H9 (cell line): ENCODE measurements at places on chromosomes 1 and 21. TPM values are rescaled to one million over a fixed set of nuclear protein-coding genes. Genes with fewer than 3 reads are reported as not detected.

PTPN7 gene
- 0.22 and 0.72 TPM in 2 replicates for total RNA-seq

ZSWIM5 gene
- total RNA-seq: 3.4 and 3.5 TPM in 2 replicates

NBPF4 gene
- total RNA-seq: not detected in 2 replicates

MARCKSL1 gene
- 457 and 470 TPM in 2 replicates for total RNA-seq

PLXNA2 gene
- 0.57 and 0.64 TPM in 2 replicates for total RNA-seq

PEX11B gene
- 11.2 and 13.7 TPM in 2 replicates for total RNA-seq

SLC25A33 gene
- total RNA-seq: 8.8 and 9.4 TPM in 2 replicates

PLEKHG5 gene
- 20.7 and 22.3 TPM in 2 replicates for total RNA-seq

C1QC gene
- total RNA-seq: not detected in 2 replicates

- no peak for DNase-seq
Observed at GRCh38 chr1:234437423-234438171, 41.4 kb downstream of the TARBP1 start.

DNA sequence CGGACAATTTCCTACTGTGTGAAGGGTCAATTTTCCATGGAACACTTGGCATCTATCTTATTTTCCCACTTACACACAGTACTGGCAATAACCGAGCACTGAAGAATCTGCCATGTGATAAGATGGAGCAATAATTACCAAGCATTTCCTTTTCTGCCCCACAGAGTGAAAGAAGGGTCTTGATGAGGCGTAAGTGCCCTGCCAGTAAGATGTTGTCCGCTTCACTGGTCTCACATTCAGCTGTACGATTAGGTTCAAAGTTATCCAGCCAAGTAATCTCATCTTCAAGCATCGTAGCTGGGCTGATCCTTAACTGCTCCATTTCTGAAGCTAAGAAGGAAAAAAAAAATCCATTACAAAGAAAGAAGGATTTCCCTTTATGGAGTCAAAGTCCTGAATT lies 67.8 kb downstream of the PCSK9 start:
- no peak for DNase-seq

DNA sequence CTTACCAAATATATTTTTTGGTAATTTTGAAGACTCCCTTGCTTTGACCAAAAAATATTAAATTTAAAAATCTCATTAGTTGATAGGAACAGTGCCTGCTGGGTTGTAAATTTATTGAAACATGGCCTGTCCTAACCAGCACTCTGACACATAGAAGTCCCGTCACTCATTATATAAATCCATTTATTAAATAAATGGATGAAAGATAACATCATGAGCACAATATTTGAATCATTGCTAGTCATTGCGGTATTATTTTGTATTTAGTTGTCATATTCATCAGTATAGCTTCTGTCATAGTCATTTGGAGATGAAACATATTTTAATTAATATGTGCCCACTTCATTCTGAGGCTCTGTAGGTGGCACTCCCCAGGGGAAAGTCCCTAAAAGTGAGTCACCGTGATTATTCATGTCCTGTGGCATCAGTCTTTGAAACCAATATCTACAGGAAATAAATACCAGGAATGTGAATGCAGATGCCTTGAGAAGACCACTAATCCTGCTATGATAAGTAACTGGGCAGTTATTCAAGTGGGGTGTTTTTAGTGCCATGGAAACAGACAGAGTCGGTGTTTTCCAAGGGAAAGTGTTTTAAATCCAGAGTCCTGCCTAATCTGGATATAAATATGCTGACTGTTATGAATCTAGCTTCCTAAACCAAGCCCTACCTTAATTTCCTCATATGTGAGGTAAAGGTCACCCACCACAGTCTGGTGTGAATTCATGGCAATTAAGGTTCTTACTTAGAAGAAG lies 302.0 kb downstream of the DUSP10 start:
- no peak for DNase-seq

- DNase-seq: no peak
Observed at GRCh38 chr1:7589774-7590425, 181.2 kb upstream of the VAMP3 start.

- no peak for DNase-seq
Observed at GRCh38 chr1:184299406-184299790, 87.4 kb upstream of the C1orf21 start.

DNA sequence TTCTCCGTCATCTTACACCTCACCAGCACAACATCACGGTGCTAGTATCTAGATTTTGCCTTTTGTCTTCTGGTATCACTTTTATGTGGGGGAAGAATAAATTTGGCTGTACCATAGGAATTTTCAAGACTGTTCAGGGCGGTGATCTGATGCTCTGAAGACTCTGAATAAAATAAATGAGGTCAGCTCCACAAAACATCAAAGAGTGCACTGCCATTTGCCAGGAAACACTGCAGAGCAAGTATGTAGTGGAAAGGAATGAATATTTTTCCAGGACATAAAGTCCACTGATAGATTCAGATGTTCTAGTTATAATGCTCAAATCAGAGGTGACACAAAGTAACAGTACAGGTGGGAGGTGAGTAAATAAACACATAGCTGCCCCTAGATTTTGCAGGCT lies 56.3 kb downstream of the ZP4 start:
- DNase-seq: no peak

DNA sequence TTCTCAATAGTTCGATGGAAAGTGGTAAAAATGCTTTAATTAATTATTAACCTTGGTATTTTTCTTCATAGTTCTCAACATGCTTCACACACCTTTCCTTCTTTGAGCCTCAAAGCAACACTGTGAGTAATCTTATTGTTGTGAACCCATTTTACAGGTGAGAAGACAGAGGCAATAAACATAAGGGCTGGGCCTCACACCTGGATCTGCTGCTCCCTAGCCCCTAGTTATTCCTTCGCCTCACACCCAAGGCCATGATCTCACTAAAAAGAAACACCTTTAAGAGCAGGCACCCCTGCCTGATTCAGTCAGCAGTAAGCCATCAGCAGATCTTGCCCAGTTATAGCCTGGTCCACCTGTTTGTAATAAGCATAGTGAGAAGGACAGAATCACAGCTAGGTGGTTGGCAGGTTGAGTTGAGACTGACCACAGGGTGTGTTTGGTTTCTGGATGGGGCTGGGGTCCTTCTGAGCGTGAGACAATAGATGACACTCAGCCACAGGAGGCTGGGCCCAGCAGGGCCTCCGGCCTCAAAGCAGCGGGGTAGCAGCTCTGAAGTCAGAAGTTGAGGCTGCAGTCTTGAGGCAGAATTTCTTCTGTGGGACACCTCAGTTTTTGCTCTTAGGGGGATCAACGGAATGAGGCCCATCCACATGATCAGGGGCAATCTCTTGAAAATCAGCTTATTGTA lies 203.9 kb downstream of the RHOU start:
- DNase-seq: no peak

GRCh38 chr1:117632269-117633067 lies 26.6 kb downstream of the TENT5C start:
- DNase-seq: no peak

DNA sequence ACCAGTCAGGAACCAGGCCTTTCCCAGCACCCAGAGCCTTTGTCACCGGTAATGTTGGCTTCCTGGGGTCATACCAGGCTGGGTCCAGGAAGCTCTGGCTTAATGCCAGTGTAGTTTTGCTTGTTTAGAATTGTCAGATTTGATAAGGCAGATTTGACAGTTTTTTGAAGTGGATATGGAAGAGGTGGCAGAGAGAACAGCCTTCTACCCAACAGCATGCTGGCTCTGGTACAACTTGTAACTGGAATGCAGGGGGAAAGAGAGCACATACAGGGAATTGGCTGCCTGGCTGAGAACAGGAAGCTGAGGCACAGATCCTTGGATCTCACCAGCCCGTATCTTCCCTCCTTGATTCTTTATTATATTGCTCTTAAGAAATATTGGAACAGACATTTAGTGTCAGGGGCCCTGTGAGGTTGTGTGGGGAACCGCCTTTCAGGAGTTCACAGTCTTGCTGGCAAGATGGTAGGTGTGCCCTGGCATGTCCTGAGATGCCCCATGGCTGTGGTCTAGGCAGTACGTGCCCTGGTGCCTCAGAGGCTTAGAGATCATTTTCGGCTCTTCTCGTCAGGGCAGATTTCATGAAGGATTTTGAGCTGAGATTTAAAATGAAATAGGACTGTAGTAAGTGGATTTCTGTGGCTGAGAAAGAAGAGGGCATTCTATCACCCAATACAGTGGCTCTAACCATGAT lies 227.0 kb downstream of the PBX1 start:
- DNase-seq: no peak

- no peak for DNase-seq
Observed at GRCh38 chr1:160855181-160855981, 7.3 kb downstream of the CD244 start.

DNA sequence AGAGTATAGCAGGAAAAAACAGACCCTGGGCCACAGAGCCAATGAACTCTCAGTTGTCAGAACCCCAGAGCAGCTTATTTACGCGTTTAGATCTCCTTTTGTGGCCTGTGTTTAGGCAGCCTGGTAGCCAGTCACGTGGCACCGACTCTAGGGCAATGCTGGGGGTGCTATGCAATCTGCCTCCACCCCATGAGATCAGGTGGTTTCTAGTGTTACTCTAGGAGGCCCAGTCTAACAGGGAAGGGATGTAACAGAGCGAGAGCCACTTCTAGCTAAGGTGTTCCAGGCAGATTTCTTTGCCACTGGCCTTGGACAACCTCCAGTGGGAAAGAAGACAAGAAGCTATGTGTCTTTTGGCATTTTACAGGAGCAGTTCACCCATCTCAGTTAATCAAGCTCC lies 12.0 kb upstream of the A3GALT2 start:
- DNase-seq: no peak

DNA sequence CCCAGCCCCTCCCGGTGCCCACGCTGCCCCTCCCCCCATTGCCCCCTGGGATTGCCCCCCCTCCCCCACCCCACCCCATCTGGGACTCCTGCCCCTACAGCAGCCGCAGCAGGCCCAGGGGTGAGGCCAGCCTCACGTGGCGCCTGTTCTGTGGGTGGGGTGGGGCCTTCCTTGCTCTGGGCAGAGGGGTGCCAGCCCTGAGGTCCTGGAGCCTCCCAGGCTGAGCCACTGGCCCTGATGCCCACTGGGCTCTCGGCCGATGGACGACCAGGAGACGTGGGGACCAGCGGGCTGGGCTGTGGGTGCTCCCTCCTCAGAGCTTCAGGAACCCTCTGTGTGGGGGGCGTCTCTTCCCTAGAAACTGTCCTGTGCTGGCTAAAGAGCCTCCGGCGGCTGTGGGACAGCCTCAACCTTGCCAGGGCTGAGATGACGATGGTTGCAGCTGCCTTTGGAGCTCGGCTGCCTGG lies 5.8 kb upstream of the C1orf159 start:
- no peak for DNase-seq

- no peak for DNase-seq
Observed at GRCh38 chr1:184843732-184844495, 89.3 kb upstream of the EDEM3 start.

GRCh38 chr1:21622466-21623315 lies 46.5 kb downstream of the RAP1GAP start:
- DNase-seq: peak; percentile 59

GRCh38 chr1:28480308-28480707 lies 25.5 kb upstream of the RCC1 start:
- DNase-seq: no peak

DNA sequence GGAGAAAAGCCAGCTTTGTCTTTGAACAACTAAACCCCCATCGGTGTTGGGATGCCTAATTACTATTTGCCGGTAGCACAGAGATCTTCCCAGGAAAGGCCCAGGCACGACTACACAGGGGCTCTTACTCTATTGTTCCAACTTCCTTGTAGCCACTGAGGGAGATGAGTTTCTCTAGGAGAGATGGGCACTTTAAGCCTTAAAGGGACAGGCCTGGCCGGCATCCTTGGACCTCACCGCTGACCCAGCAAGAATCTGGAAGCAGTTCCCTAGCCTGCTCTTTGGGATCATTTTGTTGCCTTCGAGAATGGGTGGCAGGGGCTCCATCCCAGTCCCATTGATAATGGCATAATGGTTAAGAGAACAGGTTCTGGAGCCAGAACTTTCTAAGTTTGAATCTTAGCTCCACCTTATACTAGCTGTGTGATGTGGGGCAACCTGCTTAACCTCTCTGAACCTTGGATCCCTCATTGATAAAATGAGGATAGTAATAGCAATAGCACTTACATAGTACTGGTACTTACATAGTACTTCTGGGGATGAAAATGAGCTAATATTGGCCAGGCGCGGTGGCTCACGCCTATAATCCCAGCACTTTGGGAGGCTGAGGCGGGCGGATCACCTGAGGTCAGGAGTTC lies 239.1 kb upstream of the TMEM51 start:
- no peak for DNase-seq

DNA sequence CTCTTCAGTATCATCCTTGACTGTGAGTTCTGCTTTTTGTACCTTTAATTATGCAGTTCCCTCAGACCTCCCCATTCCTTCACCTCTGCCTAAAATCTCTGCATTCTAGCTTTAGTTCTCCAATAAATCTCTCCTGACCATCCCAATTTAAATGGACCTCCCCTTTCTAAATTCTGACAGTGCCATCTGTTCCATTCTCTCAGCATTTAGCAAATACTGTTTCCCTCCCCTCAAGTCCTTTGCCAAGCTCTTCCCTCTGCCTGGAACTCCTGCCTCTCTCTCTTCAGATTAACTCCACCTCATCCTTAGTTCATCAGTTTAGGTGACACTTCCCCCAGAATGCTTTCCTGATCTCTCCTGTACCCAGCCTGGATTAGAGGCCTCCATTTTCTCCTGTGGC lies 54.0 kb upstream of the JUN start:
- no peak for DNase-seq

DNA sequence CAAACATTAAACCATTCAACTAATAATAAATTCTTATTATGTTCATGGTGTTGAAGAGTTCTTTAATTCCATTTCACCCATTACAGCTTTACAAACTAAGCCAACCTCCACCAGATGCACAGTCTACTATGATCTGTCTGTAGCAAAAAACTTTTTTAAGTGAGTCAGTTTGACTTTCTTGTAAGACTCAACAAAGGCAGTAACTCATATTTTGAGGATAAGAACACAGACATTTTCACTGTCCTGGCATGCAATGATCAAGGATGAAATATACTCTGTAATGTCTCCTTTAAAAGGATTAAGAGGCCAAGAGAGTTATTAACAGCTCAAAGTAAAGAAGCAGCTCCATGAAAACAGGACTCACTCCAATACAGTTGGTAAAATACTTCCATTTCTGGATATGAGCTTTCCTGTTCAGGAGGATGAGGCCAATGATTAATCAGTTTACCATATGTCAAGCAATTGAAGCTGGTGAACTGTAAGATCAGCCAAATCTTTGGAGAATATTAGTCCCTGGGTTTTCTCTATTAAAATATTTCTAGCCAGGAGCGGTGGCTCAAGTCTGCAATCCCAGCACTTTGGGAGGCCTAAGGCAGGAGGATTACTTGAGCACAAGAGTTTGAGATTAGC lies 20.6 kb downstream of the XKR8 start:
- DNase-seq: no peak
